Activated naive CD8-positive, alpha-beta T cell treated with anti-CD3 and anti-CD28 coated beads for 36 hours (primary cell): ENCODE measurements at places on chromosomes 5 and 9. TPM values are rescaled to one million over a fixed set of nuclear protein-coding genes. Genes with fewer than 3 reads are reported as not detected.

DNA sequence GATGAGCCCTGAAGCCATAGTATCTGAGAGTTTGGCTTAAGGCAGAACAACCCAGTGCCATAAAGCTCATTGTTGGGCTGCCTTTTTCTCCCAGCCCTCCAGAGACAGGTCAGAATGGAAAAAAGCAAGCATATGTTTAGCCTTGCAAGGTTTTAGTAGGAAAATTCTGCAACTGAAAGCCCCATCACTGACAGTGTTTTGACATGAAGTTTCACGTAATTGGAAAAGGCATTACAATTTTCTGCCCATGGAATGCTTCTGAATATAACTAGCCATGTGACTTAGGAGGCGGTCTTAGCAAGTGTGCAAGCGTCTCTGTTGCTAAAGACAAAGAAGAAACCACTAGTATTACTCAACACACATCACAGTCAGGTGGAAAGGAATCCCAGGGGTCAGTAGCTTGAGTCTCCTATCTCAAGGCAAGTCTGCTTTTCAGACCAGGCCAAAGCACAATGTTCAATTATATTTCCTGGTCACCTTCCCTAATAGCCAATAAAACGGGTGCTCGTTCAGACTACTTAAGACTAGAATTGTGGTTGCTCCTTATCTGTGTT, 117.6 kb downstream of the CARTPT start:
- no peak for DNase-seq

- no peak for DNase-seq
These were observed 532.9 kb downstream of the ANXA1 start for GRCh38 chr9:73684601-73685000.

GRCh38 chr9:94140791-94141790, 56.8 kb downstream of the PTPDC1 start:
- DNase-seq, result no peak

Gene PIP5KL1
- 3.2 TPM for total RNA-seq

Gene TMEM252
- total RNA-seq, result not detected
